ENCODE measurements at places on chromosomes 11 and 22. TPM values are rescaled to one million over a fixed set of nuclear protein-coding genes. Genes with fewer than 3 reads are reported as not detected.

Gene TMEM80
- 6.8 TPM for total RNA-seq

Gene ARSA
- 11.0 TPM for total RNA-seq

Gene DBX1
- not detected for total RNA-seq

Gene HEPN1
- total RNA-seq, result not detected

Gene NRIP3
- total RNA-seq, result 2.4 TPM

Gene KCNE3
- not detected for total RNA-seq

Gene SERHL2
- 0.96 TPM for total RNA-seq

Gene NAALAD2
- total RNA-seq, result not detected

Gene KIRREL3
- total RNA-seq, result not detected

Gene DRICH1
- total RNA-seq, result 0.30 TPM

Gene MMP27
- total RNA-seq, result not detected

Gene BDNF
- total RNA-seq, result 0.05 TPM

DNA sequence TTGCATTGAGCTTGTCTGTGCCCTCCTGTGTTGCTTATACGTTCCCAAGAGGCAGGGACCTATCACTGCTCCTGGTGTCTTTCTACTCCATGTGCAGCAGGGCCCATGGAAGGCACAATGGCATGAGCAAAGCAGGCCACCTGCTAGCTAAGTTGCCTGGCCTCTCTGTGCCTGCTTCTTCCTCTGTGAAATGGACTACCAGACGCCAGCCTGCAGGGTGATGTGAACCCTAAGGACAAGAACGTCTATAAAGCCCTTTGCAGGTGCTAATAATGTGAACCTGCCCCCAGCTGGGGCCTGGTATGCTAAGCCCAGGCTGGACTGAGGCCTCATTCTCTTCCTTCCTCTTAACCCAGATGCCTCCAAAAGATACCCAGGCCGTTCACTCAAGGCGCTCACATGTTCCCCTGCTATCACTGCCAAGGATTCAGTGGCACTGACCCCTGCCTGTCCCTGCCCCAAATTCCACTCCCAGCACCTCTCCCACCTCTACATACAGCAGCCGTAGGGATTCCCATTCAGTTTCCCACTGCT lies 4.0 kb downstream of the GUCD1 start:
- DNase-seq, result no peak

- DNase-seq, result no peak
Measured at GRCh38 chr11:34050581-34051348, 766 bp upstream of the CAPRIN1 start.

- DNase-seq, result no peak
Measured at GRCh38 chr11:113198972-113199661, 115.3 kb upstream of the TTC12 start.

GRCh38 chr11:75606099-75606498 lies 44.0 kb downstream of the SERPINH1 start:
- DNase-seq, result no peak

DNA sequence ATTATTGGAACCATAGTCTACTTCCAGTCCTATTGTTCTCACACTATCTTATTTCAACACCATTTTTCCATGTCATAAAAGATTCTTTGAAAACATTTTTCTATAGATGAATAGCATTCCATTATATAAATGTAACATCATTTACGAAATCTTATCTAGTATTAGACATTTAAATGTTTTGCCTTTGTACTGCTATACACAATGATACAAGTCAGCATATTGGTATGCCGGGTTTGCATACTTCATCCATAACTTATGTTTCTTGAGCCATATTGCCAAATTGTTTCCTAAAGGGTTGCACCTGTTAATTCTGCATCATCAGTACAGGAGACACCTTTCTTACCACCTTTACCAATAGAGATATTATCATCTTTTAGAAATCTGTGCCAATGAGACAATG lies 68.2 kb downstream of the SYT13 start:
- no peak for DNase-seq

GRCh38 chr11:14310679-14311078 lies 48.3 kb downstream of the RRAS2 start:
- no peak for DNase-seq

DNA sequence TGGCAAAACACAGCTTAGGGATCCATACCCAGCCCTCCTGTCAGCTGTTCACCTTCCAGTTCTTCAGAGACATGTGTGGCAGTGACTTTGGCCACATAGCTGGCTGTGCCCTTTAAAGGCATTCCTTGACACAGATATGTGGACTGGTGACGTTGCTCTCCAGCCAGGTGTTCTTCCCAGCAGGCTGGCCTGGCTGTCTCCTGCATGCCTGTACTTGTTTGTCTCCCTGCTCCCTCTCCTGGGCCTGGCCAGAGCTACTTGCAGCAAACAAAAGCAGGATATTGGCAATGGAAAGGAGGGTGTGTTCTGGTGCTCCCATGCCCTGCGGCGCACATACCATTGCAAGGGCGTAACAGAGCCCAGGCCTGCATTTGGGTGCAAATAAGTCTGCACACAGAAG lies 38.3 kb downstream of the PIK3IP1 start:
- DNase-seq, result no peak

DNA sequence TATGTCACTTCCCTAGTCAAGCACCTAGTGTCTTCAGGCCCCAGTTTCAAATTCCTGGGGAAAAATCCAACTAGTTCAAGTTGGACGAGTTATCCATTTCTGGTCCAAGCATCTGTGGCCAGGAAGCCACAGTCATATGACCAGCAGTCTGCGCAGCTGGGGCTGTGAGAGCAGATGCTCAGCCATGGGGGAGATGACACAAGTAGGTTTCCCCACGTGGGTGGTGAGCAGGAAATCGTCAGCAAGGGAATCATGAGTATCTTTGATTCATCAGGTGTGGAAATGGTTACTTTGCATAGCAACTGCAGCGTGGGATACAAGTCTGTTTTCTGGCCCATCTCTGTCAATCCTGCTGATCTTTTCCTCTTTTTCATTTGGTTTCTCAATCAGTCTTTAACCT lies 185.3 kb downstream of the C11orf91 start:
- no peak for DNase-seq

DNA sequence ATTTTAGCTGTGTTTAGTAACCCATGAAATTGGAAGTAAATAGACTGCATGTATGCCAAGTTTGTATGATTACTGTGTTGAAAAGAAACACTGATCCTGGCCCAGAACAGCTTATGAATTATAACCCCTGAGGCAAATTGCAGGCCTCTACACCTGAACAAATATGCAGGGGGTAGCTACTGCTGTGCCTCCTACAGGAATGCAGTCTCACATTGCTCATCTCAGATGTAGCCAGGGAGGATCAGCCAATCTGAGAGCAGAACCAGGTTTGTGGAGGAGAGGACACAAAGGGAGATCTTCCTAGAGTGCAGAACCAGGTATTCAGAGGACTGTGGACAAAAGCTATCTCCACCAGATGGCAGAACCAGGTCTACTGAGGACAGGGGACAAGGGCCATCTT lies 442.2 kb upstream of the DDI1 start:
- no peak for DNase-seq

- no peak for DNase-seq
Measured at GRCh38 chr22:39364714-39365491, 15.1 kb downstream of the SYNGR1 start.

DNA sequence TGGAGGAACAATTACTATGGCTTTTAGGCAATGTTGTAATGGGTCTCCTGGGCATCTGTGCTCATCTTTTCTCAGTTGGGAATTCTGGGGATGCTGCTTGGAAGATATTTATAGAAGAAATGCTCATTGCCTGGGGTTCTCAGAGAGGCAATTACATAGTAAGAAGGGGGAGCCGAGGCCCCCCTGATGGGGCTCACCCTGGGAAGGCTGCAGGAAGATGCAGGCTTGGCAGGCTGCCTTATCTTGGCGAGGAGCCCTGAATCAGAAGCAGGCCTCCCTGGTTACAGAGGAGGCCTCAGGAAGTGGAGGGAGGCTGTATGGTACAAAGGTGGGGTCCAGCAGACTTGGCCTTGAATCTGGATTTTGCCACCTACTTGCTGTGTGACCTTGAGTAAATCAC lies 60.6 kb upstream of the CRYBB3 start:
- no peak for DNase-seq

- no peak for DNase-seq
Measured at GRCh38 chr11:31943056-31943780, 132.1 kb upstream of the PAX6 start.

DNA sequence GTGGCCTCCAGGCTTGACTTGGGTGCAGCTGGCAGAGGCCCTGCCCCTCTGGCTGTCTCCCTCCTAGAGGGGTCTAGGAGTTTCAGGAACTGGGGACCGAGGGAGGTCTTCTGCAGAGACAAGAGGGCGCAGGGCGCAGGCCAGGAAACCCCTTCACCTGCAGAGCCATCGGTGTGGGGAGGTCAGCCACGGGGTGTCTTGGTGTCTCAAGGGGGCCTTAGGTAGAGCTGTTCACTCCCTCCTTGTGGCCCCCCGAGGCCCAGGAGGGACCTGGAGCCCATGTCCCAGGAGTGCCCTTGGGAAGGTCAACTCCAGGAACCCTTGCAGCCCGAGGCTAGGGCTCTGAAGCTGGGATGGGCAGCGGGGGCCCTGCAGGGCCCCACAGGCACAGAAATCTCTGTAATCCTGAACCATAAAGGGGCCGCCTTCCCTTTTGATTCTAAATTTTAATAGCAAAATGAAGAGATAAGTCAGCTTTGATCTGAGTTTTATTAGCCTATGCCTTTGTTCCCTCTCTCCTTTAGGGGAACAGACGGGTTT lies 31.4 kb upstream of the TH start:
- DNase-seq, result no peak

DNA sequence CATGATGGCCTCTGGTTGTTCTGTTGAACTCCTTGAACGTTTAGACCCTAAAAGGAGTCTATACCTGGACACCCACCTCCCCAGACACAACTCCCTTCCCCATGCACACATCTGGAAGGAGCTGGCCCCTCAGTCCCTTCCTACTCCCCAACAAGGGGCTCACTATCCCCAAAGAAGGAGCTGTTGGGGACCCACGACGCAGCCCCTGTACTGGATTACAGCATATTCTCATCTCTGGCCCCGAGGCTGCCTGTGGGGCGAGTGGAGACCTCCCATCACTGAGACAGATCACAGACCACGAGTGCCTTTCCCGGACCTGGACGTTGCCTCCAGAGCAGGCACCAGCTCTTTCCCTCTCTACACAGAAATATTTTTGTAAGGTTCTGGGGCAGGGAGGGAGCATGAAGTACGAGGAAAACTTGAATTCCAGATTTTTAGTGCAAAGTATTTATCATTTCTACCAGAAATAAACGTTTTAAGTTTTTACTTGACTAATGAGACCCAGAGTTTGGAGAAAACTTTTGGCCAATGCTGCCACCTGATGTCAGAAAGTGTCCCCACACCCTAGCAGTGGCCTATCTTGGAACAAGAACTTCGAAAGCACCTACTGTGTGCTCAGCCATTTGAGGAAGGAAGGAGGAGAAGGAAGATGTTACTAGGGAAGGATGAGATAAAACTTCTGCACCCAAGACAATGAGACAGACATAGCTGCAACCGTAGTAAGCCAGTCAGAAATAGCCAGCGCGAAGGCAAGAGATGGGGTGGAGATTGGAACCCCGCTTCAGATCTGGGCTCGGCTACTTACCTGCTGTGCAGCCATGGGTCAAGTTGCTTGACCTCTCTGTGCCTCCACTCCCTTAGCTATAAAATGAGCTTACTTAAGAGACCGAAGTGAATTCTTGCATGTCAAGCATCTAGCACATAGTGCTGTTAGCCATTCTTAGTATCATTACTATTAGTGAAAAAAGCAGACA lies 10.2 kb upstream of the POU2F3 start:
- no peak for DNase-seq

- DNase-seq, result no peak
Measured at GRCh38 chr11:119759747-119760412, 30.9 kb upstream of the NECTIN1 start.

GRCh38 chr22:44726439-44726838 lies 24.4 kb downstream of the PRR5 start:
- no peak for DNase-seq

GRCh38 chr11:110076371-110076965 lies 16.7 kb upstream of the ZC3H12C start:
- no peak for DNase-seq

DNA sequence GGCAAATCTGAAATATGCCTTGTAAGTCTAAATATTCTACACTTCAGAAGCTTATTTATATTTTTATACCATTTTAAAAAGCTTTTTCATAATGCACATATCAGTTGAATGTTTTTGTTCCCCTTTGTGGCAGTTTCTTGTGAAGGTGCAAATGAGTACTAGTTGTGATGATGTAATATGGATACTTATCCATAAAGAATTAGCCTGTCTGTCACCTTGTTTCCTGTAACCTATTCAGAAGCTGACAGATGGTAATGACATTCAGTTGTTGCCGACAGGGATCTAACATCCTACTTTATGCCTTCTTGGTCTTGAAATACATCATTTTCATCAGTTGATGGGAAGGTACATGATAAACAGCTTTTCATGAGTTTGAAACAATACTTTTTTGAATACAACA lies 2.9 kb downstream of the QSER1 start:
- no peak for DNase-seq

DNA sequence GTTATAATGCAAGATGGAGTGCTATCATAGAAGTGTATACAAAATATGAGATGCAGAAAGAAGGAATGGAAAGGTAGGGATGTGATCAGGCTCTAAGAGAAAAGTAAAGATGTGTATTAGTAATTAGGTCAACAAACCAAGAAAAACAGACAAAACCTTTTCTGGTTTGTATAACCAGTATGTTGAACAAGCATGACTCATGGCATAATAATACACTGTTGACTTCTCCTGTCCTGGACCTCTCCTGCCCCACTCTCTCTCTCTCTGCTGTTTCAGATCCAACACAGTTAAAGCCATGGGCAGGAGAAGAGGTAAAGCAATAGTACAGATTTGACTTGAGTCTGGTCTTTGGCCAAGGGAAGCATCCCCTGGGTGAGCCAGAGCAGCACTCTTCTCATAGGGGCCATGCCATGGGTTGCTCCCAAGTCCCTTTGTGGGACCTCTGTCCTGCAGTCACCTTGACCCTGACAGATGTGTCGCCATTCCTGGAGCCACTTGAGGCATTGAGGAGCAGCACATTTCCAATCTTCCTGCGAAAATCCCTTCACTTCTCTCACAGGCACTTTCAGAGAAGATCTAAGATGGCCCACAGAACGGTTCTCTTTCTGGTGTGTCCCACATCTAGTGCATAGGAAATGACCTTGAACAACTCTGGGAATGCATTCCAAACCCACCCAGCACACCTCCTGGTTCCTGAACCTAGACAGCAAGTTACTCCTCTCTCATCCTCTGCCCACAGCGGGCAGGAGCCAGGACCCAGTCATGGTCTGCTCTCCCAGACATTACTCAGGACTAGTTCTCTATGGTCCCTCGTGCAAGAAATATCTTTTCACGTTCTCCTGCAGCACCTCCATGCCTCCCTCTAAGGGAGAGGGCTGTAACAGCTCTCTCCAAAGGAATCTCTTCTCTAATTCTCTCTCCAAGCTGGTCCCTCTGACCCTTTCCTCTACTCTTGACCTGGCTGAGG lies 58.2 kb upstream of the PRSS23 start:
- DNase-seq, result no peak

Data from activated T-cell treated with anti-CD3 and anti-CD28 coated beads, Interleukin-2, amount 50 U/mL, for 4 hours (primary cell).